ENCODE measurements at places on chromosomes 2 and 18.

DNA sequence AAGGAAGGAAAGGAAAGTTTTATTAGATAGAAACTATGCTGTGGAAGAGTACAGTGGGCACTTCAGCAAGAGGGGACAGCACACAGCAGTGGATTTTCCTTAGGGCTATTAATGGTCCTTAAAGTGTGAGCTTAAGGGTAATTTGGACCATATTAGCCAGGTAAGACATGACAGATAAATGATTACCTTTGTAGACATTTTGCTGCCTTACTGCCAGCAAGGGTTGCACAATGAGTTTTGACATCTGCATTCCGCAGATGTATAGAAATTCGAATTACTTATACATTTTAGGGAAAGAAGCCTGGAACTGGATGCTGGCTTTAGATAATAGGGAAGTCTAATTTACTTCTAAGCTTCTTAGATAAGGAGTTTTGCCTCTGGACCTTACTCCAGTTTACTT, 14.0 kb upstream of the UBE2F start:
- no peak for DNase-seq

- peak; percentile 65 for DNase-seq
Observed at GRCh38 chr2:109031476-109032228, 42.6 kb upstream of the EDAR start.

GRCh38 chr2:232053777-232054176, 92.3 kb downstream of the DIS3L2 start:
- DNase-seq = no peak

GRCh38 chr2:88680916-88681315, 10.6 kb upstream of the RPIA start:
- DNase-seq = no peak

DNA sequence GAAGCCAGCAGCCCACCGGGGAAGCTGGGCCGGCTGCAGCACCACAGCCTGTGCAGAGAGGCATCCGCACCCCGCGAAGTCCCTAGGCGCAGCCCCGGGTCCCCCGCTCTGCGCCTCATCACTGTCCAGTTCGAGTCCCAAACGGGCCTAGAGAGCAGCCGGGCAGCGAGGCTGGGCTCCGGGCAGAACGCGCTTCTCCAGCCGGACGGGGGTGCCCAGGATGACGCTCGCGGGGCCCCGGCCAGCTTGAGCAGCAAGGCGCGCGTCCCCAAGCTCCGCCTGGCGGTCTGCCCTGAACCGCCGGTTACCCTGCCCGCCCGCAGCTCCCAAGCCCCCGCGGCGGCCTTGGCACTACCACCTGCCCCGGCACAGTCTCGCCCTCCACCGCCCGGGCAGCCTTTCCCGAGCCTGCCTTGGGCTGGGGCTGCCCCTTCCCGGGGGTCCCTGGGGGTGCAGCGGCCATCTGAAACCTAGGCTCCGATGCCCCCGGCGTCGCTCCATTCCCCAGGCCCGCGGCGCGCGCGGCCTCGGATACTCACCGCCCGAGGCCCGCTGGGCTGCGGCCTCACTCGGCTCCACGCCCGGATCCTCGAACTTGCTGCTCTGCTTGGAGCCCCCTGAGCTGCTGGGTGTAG, 591 bp downstream of the SLC16A14 start:
- no peak for DNase-seq

Measured in MV-4-11 (cell line).